ENCODE measurements at places on chromosomes 7 and 10.

GRCh38 chr10:28215930-28216329 is 86.9 kb downstream of the MPP7 start:
- DNase-seq = peak; percentile 20

GRCh38 chr10:77268721-77269120 is 368.9 kb downstream of the KCNMA1 start:
- DNase-seq = no peak

- DNase-seq = no peak
These were observed 147.3 kb upstream of the CDCA7L start for GRCh38 chr7:22093001-22093400.

- no peak for DNase-seq
These were observed 3.3 kb upstream of the DENND10 start for GRCh38 chr10:119100434-119101238.

DNA sequence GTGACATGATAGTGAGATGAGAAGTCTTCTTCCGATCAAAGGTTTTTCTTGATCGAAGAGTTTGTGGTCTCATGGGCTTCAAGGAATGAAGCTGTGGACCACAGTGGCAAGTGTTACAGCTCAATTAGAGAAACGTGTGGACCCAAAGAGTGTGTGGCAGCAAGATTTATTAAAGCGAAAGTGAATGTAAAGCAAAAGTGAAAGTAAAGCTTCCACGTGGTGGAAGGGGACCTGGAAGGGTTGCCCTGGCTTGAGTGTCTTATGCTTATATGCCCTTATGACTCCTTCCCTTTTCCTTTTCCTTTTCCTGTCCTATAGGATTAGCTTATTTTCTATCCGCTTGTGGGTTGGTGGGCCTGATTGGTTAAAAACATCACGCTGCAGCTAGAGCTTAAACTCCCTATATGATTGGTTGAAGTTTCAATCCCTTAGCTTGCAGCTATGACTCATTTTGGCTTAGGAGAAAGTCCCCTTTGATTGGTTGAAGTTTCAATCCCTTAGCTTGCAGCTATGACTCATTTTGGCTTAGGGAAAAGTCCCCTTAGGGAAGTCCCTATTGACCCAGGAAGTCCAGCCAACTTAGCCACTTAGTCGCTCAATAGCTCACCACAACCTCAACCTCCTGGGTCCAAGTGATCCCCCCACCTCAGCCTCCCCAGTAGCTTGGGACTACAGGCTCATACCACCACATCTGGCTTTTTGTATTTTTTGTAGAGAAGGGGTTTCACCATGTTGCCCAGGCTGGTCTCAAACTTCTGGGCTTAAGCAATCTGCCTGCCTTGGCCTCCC is 34.7 kb downstream of the MRPS24 start:
- peak; percentile 62 for DNase-seq

- DNase-seq = no peak
These were observed 55.5 kb upstream of the LRGUK start for GRCh38 chr7:134071355-134072331.

- DNase-seq = no peak
These were observed 365.1 kb upstream of the NFE2L3 start for GRCh38 chr7:25786936-25787335.

DNA sequence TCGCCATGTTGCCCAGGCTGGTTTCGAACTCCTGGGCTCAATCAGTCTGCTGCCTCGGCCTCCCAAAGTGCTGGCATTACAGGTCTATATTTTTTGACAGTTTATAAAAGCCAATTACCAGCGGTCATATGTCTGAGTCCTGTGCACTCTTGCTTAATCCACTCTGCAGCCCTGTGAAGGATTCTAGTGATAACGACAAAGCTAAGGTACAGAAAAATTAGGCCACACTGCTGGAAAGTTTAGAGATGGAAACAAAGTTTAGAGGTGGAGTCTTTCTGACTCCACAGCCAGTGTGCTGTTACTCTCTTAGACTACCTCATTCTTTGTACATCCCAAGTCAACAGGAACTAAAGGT is 707 bp downstream of the PTER start:
- DNase-seq = no peak

DNA sequence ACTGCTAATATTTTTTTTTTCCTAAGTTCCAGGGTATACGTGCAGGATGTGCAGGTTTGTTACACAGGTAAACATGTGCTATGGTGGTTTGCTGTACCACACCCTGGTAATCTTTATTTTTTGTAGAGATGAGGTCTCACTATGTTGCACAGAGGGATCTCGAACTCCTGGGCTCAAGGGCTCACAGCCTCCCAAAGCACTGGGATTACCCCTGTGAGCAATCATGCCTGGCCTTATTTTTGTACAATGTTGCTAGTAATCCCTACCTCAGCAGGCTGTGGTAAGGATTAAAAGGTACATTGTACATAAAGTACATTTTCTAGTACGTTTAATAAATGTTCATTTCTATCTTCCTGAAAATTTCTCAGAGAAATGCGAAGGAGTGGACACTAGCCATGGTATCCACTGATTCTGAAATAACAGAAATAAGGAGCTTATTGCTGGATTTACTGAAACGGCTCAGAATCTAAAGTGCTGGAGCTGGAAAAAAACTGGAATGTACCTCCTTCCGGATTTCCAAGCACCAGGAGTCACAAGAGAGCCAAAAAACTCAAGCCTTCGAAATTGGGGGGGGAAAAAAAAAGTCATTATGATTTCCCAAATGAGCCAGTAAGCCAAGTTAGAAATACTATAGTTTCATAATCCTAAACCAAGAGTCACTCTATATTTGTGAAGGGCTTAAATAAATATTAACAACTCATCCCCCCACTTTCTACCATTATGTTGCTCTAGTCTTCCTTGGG is 69.6 kb downstream of the NT5C2 start:
- DNase-seq = no peak

- no peak for DNase-seq
These were observed 476 bp upstream of the ZFYVE27 start for GRCh38 chr10:97736403-97736901.

- DNase-seq = no peak
These were observed 16.3 kb downstream of the ZMIZ1 start for GRCh38 chr10:79084972-79085597.

Measured in activated CD4-positive, alpha-beta T cell treated with anti-CD3 and anti-CD28 coated beads for 36 hours (primary cell).